ENCODE measurements at places on chromosomes 11 and 22.

GRCh38 chr22:16915701-16916100, 90.5 kb upstream of the XKR3 start:
- H3K36me3 ChIP-seq: no peaks in the 10 kb centered on the region
- H3K4me3 ChIP-seq: no peak overlapping the region
- H3K4me1 ChIP-seq: no peaks in the 10 kb centered on the region
- DNase-seq: no peak
- H3K27me3 ChIP-seq: peaks cover 11% of the 10 kb centered on the region
- no peak overlapping the region for H3K27ac ChIP-seq

GRCh38 chr11:68438658-68439259, 21.8 kb upstream of the PPP6R3 start:
- peaks cover 25% of the 10 kb centered on the region for H3K4me1 ChIP-seq
- DNase-seq: no peak
- H3K4me3 ChIP-seq: no peak overlapping the region

GRCh38 chr11:113497066-113497910, 22.1 kb upstream of the DRD2 start:
- no peaks in the 10 kb centered on the region for H3K36me3 ChIP-seq
- H3K27me3 ChIP-seq: no peaks in the 10 kb centered on the region
- DNase-seq: no peak
- H3K27ac ChIP-seq: no peak overlapping the region
- no peaks in the 10 kb centered on the region for H3K4me1 ChIP-seq

DNA sequence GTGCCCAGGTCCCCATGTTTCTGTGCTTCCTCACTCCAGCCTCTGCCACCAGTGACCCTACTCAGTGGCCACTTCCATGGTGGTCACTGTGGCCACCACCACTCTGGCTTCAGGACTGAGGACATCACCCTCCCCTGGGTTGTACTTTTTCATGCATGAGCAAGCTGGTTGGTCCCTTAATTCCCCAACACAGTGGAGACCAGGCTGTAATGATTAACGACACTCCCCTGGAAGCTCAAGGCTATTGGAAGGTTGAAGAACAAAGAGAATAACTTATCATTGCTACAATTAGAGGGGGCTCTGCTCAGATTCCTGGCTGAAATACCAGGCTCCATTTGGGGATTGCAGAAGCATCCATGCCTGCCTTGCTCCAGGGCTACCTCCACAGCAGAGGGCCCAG, 10.5 kb downstream of the PLAAT4 start:
- H3K36me3 ChIP-seq: no peaks in the 10 kb centered on the region
- no peak overlapping the region for H3K27ac ChIP-seq
- DNase-seq: no peak
- H3K27me3 ChIP-seq: no peaks in the 10 kb centered on the region
